Dermis microvascular lymphatic vessel endothelial cell (primary cell): ENCODE measurements at places on chromosomes 6 and 20. TPM values are rescaled to one million over a fixed set of nuclear protein-coding genes. Genes with fewer than 3 reads are reported as not detected.

Gene TSHZ2
- total RNA-seq: 0.77 and 2.1 TPM in 2 replicates

DNA sequence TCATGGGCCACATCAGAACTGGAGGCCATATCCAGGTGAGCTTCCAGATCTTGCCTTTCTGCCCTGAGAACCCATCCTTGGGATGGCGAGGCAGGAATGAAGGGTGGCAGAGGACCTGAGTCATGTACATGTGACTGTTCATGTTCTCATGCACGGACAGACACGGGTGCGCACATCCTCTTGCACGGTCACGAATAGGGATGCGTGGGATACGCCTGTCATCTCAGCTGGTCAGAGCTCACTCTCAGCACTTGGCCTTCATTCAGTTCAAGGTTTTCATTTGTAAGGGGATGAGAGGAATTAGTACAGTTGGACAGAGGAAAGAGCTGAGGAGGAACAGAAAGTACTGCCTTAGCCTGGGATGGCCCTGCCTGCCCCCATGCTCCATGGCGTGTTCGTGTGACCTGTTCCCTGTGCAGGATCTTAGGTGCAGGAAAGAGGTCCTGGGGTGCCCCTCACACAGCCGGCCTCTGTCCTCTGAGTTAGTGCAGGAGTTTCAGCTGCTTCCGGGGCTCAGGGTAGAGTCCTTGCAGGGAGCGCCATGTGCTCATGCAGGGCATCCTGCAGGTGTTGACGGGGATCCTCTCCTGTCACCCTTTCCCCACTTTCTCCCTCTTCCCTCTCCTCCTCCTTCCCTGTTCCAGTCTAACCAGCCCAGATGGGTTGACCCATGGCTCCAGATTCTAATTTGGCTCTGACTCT, 173.4 kb downstream of the DTNBP1 start:
- no peak for DNase-seq

DNA sequence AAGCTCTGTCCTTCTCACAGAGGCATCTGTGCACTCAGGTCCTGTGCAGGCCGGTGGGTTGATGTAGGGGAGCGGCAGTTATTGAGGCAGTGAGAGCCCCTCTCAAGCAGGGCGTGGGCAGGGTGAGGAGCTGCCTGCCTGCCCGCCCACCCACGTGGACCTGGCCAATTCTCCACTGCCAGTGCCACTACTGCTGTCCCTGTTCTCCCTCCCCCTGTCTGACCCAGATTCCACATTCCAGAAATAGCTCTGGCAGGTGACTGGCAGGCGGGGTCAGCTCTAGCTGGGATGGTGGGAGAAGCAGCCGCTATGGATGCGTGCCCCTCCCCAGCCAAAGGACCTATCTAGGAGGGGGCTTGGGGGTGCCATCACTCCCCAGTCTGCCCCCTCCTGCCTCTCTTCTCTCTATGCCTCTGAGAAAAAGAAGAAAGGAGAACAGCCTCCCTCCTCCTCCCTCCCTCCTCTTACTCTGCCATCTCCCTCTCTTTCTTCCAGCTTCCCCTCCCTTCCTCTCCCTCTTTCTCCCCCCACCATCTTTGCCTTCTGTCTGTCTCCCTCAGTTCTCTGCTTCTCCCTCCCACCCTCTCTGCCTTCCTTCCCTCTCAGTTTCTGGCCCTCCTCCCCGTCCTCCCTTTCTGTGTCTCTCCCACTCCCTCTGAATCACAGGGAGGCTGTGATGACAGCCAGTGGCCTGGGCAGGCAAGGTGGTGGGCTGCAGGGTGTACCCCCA, 86.5 kb upstream of the MYL9 start:
- no peak for DNase-seq

Gene CD40
- total RNA-seq: 9.1 and 10.9 TPM in 2 replicates

- no peak for DNase-seq
These were observed 625 bp downstream of the ABT1 start for GRCh38 chr6:26597389-26597766.

Gene PSMB9
- total RNA-seq: 23.6 and 27.3 TPM in 2 replicates

DNA sequence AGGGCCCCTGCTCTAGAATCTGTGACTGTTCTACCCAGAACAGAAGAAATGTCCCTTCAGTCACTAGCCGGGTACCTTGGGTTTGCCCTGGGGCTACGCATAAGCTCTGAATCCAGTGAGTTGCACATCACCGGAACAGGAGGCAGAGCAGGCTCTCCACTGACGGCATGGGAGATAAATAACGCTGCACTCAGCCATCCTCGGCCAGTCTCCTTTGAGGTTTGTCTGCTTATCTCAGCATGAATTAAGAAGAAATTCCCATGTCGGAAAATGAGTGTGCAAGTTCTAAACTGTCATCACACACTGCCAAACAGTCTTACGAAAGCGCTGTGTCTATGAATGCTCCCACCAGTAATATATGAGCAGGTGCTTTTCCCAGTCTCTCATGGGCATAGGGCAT, 90.8 kb downstream of the FAM50B start:
- DNase-seq: no peak
